ENCODE measurements at places on chromosomes 5 and 9.

DNA sequence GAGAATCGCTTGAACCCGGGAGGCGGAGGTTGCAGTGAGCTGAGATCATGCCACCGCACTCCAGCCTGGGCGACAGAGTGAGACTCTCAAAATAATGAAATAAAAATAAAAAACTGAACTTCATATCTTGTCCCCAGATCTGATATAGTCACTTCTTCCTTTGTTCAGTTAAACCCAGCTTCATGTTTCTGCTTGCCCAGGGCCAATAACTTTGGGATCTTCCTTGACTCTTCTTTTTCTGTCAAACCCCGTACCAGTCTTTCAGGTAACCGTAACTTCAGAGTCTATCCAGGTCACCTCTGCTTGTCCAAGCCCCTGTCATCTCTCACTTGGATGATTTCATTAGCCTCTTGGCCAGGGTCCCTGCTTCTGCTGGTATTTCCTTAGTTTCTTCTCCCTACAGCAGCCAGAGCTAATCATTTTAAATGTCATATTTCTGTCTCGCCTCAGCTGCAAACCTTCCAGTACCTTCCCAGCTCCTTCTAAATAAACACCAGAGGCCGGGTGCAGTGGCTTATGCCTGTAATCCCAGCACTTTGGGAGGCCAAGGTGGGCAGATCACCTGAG lies 19.7 kb upstream of the ABL1 start:
- DNase-seq: no peak

GRCh38 chr5:178502401-178503100 lies 87.6 kb downstream of the COL23A1 start:
- DNase-seq: no peak

GRCh38 chr5:98510143-98510985 lies 263.1 kb upstream of the RGMB start:
- DNase-seq: no peak

DNA sequence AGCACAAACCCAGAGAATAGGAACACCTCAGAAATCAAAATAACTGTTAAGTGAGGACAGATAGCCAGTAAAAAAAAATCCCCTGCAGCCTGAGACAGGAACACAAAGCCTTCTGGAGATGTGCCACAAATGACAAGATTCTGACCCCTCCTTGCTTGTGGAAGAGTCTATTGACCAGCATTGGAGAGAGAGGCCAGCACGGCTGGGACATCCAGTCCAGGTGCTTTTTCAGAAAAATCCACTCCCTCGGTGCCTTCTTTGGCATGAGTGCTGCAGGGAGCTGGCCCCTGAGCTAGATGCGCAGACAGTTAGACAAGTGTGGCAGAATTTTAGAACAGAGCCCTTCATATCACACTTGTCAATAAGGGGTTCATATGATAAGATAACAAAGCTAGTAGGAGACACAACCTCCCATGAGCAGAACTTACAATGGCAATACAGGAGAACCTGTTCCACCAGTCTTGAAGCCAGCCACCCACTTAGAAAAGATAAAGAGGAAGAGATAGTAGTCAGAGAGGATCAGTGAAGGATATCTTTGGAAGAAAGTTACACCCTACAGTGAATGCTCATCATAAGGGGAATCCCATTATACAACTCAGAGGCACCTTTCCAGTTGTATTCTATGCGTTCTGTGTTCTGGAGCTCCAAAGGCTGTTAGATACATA lies 298.4 kb downstream of the TLE1 start:
- DNase-seq: no peak

GRCh38 chr9:130467316-130467715 lies 22.6 kb downstream of the ASS1 start:
- DNase-seq: no peak

DNA sequence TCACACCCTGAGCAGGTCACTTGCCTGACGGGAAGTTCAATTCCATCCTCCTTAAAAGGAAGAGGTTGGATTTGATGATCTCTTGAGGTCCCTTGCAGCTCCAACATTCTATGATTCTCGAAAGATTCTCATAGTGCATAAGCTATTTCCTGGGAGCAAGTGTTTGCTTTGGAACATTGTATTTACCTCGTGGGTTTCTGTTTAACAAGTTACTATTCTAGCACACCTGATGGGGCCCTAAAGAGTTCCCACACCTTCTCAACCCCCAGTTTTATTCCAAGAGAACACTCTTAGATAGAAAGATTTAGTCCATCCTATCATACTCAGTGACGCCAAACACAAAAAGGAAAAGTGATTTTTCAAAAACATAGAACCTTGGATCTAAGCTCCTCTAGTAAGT lies 23.4 kb downstream of the NR4A3 start:
- DNase-seq: no peak

- no peak for DNase-seq
Measured at GRCh38 chr5:124477062-124477461, 269.4 kb downstream of the ZNF608 start.

- peak; percentile 62 for DNase-seq
Measured at GRCh38 chr5:88732181-88732633, 150.8 kb downstream of the MEF2C start.

DNA sequence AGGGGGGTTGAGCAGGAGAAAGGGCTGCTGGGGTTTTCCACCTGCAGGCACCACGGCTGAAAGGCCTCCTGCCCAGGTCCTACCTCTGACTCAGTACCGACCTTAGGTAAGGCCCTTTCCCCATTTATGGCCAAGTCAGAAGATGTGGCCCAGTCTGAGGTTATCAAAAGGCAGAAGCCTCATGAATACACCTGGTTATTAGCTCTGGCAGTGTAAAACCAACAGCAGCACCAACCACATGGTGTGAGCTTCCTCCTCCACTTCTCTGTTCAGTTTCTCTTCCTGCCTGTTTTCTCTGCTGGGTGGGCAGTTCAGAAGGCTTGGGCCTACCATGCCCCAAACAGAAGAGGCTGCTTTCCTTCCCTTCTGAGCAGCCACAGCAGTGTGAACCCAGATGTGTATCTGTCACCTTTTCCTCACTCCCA lies 86.9 kb downstream of the UGCG start:
- no peak for DNase-seq

DNA sequence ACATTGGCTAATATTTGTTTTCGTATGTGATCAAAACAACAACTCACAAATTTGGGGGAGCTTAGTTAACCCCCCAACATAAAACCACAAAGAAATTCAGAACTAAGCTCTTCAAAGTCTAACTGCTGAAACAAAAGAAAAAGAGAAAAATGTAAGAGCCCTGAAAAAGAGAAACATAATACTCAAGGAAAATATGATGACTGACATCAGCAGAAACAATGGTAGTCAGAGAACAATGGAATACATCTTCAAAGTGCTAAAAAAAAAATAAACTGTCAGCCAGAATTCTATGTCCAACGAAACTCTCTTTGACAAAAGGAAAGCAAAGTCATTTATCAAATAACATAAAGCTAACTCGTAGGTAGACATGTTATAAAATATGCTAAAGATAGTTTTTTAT lies 566.3 kb upstream of the GRAMD2B start:
- no peak for DNase-seq

DNA sequence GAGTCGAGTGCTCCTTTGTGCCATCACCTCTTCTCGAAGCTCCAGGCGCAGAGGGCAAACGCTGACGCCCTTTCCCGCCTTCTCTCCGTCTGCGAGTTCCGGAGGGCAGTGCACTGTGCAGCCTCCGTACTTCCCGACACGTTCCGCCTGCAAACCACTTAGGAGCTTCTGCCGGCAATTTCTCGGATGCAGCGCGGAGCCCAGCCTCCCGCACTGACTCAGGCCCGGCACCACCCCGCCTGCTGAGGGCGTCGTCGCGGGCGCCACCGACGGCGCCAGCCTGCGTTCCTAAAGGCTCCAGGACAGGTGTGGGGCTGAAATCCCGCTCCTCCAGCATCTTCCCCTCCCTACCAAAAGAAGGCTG lies 9.3 kb upstream of the TRIM36 start:
- DNase-seq: no peak

- DNase-seq: no peak
Measured at GRCh38 chr5:150766251-150766650, 7.4 kb upstream of the DCTN4 start.

GRCh38 chr9:95338243-95338642 lies 20.7 kb upstream of the FANCC start:
- no peak for DNase-seq

DNA sequence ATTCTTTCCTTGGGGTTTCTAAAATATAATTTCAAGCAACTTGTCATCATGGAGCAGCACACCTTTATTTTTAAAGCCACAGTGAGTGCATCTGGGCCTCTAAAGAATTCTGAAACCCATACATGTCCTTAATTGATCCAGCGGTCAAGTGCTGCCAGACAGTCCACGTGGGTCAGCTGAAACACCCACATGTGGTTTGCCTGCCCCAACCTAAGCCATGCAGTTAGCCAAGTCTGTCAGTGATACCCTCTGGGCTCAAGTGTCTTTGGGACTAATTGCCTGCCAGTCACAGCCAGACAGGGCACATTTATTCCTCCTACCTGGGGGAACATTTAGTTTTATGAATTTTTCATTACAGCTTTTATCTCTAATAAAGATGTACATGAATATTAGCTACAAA lies 291.4 kb upstream of the SLC30A5 start:
- no peak for DNase-seq

GRCh38 chr5:176589039-176589769 lies 20.8 kb downstream of the GPRIN1 start:
- DNase-seq: no peak

- no peak for DNase-seq
Measured at GRCh38 chr9:112489876-112490666, 3.4 kb downstream of the KIAA1958 start.
